ENCODE measurements at places on chromosomes 1 and 21. TPM values are rescaled to one million over a fixed set of nuclear protein-coding genes. Genes with fewer than 3 reads are reported as not detected.

DNA sequence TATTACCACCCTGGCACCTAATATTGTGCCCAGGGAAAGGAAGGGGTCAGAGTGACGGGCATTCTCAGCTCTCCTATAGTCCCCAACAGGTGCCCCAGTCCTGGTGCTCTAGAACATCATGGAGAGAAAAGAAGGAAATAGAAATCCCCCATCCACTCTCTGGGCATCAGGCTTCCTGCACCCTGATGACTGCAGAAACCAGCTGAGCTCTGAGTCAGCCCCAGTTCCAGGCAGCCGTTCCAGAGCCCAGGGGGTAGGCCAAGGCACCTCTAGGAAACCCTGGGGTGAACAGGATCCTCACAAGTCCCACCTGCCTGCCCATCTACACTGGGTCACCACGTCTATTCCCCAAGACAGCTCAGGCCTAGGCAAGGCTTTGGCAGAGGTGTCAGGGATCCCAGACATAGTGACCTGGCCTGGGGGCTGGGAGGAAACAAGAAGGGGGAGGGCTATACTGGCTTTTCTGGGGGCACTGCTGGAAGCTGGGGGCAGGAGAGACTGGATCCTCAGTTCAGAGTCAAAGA, 709 bp downstream of the NECTIN4 start:
- no peak for DNase-seq

Gene FCRL2
- 0.09 TPM for total RNA-seq

Gene LCE1E
- total RNA-seq = not detected

DNA sequence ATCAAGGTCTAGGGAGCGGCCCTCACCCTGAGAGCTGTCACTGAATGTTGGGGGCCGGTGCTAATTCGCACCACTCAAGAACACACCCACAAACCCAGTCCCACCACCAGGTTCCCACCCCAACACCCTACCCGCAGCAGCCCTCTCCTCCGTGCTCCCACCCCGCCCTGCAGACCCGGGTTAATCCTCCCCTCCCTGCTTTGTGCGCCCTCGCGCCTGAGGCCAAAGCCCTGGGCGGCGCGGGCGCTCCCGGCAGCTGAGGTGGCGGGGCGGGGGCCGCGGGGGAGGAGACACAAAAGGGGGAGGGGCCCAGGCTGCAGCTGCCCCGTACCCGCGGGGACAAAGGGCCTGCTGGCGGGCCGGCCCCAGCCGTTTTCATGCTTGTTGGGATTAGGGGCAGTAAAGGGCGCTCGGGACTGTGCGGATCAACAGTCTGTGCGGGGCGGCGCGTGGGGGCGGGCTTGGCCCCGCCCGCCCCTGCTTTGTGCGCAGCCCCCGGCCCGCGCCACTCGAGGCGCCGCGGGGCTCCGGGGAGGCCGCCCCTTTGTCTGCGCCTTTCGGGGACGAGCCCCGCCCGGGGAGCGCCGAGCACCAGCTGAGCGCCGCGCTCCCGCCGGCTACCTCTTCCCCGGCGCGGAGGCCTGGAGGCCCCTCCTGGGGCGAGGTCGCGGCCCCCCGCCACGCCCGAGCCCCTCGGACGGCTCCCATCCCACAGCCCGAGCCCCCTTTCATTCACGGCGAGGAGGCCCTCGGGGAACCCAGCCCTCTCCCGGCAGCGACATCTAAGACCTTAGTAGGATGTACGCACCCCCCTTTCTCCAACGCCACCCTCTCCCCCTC, 10.9 kb downstream of the C1orf216 start:
- no peak for DNase-seq

- no peak for DNase-seq
These were observed 9.1 kb downstream of the SYTL1 start for GRCh38 chr1:27350663-27351540.

DNA sequence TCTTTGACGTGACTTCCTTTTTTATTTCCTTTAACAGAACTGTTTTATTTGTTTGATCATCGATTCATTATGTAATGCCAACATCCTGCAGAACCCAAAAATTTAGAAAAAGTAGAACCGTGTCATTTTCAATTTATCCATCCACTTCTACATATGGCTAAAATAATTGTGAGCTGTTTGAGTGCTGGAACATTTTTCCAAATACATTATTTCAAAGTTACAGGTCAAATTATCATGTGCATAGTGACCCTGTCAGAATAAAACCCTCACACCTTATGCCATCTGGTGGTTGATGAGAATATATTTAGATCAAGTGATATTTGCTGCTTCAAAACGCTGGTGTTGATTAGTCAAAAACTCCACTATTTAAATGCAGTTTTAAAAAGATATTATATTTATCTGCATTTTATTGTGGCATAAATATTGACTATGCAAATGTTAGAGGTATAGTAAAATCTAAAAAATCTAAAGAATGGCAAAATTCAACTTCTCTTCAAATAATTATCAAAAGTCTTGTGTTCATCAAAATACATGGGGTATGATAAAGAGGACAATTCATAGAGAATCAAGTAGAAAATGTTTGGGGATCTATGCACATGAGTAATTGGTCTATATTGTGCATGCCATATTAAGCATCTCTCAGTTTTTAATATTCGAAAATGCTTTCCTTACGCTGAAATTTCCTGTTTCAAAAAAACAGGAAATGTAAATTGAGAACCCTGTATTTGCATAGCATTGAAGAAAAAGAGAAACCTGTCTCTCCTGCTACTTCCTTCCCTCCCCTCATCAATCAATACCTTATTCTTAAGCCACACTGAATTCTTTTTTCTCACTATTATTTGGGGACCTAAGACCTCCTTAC, 39.7 kb downstream of the UBE2U start:
- DNase-seq = no peak

- peak; percentile 81 for DNase-seq
These were observed 102.0 kb upstream of the RUNX3 start for GRCh38 chr1:25031966-25032667.

DNA sequence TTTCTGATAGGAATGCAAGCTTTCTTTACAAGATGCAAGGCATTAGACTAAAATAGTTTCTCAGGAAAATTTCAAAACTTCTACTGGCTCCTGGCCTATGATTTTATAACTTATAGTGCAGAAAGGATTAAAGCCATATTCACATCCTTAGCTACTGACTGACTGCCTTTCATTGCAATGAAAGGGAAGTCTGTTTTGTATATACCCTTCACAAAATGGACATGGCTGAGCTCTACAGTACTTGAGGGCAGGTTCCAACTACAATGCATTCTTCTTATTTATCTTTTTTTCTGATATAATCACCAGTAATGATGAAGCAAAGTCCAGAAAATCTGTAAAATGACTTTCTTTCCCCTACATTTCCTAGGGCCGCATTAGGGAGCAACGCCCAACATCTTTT, 100.5 kb upstream of the ESRRG start:
- DNase-seq = no peak

Gene GJC2
- 2.8 TPM for total RNA-seq

GRCh38 chr1:204826970-204827369, 43.7 kb upstream of the NFASC start:
- DNase-seq = no peak

Gene MORC3
- 31.7 TPM for total RNA-seq

- DNase-seq = peak; percentile 36
These were observed 677 bp downstream of the AGPAT3 start for GRCh38 chr21:43865540-43866259.

- DNase-seq = no peak
These were observed 7.7 kb upstream of the GIPC2 start for GRCh38 chr1:78038071-78038470.

DNA sequence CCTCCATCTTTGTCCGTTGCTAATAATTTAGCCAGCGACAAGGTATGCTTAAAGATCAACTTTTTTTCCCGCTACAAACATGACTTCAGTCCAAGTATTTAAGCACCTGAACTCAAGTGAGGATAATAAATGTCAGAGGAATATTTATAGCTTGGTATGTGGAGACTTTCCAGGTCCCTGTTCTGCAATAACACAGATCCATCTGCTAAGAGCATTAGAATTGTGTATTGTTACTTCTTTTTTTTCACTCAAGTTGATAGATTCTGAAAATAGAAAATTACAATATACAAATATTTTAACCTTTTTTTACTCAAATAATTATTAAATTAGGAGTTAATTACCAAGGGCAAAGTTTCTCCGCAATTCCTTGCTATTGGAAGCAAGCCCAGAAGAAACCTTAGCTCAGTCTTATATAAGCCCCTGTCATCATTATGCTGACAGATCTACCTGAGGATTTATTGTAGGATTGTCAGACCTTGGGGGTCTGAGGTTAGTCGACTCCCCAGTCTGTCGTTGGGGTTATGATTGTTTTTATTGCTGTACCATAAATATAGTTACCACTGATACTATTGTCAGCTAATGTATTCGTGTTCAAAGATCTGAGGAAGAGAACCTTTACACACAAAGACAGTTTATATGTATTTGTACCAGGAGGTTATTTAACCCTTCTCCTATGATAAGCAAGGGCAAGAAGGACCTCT, 337.9 kb downstream of the TBX15 start:
- DNase-seq = no peak

GRCh38 chr21:34526241-34526617, 14.2 kb upstream of the KCNE1 start:
- no peak for DNase-seq

DNA sequence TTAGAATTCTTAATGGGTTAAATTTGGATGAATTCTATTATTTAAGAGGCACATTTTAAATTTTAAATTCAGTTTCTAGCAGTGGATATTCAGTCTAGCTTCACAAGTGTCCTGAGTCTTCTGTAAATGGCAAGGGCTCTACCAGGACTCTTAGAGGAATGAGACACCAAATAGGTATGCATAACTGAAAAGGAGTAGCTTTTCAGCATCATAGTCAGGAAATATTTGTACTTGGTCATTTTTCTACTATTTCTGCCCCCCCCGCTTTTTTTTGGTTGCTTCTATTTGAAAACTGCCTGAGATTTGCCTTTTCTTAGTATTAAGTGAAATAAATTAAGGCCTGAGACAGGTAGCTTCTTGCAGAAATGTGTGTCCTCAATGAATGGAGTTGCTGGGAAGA, 80.2 kb downstream of the MAST2 start:
- DNase-seq = no peak

Gene OBSCN
- total RNA-seq = 25.8 TPM

GRCh38 chr21:24658026-24658425, 949.3 kb downstream of the MRPL39 start:
- no peak for DNase-seq

Gene PTGFR
- 4.3 TPM for total RNA-seq

GRCh38 chr21:41643246-41643966, 123.4 kb downstream of the RIPK4 start:
- no peak for DNase-seq

DNA sequence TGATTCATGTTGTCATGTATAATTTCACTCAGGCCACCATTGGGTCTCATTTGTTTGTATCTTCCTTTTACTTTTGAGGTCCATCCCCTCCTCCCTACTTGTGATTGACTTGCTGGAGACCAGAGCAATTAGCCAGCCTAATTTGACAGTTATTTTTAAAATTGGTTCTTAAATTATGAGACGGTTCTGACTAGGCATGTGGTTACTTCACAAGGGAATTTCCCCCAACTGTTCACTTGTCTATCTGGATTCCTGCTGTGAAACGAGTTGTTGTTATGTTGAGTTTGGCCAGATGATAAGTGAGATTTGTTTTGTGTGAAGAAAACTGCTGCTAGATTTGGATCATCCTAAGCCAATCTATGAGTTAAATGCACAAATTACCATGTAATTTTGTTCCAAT, 359.1 kb downstream of the BARHL2 start:
- no peak for DNase-seq

Gene DYNLT4
- total RNA-seq = not detected

- no peak for DNase-seq
These were observed 79.0 kb downstream of the CD58 start for GRCh38 chr1:116491700-116492357.

DNA sequence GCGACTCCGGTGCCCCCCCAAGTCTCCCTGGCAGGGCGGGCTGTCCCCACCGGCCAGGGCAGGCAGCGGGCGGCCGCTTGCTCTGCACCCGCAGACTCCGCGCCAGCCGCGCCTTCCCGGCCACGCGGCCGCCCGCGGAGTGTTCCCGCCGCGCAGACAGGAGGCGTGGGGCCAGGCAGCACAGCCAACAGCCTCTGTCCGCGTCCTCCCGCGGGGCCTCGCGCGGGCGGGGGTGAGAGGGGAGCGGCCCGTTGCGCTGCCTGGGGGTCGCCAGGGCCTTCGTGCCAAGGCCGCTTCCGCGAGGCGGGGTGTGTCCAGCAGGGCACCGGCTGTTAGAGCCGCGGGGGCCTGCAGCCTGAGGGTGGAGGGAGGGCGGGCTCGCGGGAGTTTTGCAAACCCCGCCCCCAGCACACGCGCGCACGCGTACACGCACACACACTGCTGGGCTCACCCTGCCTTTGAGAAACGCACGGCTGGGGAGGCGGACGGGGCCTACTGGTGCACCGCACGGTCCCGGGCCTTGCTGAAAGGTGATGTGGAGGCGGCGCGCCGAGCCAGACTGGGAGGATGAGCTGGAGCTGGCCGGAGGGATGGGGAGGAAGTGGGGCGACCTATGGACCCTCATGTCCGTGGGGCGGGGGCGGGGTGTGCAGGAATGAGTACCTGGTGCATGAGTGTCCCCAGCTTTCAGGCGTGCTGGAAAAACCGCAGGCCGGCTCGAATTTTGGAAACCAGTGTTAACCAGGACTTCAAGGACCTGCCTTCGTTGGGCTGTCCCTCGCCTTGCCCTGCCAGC, 41.5 kb downstream of the KIAA1614 start:
- DNase-seq = peak; percentile 46

- DNase-seq = no peak
These were observed 15.4 kb upstream of the EPS15 start for GRCh38 chr1:51534447-51534846.

Gene LCE6A
- not detected for total RNA-seq

- DNase-seq = no peak
These were observed 3.7 kb upstream of the ACTRT2 start for GRCh38 chr1:3017440-3018050.

- DNase-seq = no peak
These were observed 19.2 kb downstream of the SPRTN start for GRCh38 chr1:231357187-231357772.

DNA sequence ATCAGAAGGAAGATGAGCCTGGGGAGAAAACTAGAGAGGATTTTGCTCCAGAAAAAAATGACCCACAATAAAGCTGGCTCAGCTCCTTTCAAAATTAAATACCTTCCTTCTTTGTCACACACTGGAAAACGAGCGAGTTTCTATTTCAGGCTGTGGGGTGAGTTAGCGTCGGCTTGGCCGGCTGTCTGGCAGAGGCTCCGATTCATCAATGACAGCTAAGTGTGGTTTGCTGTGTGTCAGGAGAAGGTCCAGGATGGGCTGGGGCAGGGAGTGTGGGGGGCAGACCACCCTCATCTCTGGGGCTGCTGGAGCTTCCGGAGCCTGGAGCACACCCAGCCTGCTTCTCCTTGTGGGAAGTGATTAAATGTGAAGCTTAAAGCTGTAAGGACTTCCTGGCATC, 120.2 kb downstream of the ETS2 start:
- DNase-seq = peak; percentile 66

Gene CYP4X1
- total RNA-seq = 0.78 TPM

Gene TBX15
- total RNA-seq = 0.20 TPM

DNA sequence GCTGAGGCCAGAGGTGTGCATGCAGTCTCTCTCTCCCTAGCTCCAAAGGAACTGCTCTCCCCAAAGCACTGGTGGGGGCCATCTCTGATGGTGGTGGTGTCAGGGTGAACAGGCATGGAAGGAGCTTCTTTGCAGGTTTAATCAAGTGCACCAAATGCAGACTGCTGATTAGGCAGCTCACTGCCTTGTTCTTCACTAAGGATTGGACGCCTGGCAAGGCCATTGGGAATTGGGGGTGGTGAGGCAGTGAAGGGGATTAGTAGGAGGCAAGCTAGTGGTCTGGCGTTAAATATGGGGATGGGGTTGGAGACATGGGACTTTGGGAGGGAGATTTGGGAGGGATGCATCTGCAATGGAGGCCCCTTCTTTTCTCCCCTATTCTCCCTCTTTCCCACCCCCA, 1.5 kb downstream of the CACNA1E start:
- DNase-seq = no peak

Gene RXFP4
- total RNA-seq = not detected

All from mucosa of gallbladder (tissue), 1 donor.